ENCODE measurements at places on chromosomes 7 and 10. TPM values are rescaled to one million over a fixed set of nuclear protein-coding genes. Genes with fewer than 3 reads are reported as not detected.

SFTPD gene
- total RNA-seq, result not detected

ZNF239 gene
- 4.7 TPM for total RNA-seq

FEZF1 gene
- total RNA-seq, result not detected

PLAU gene
- total RNA-seq, result 3.2 TPM

RAB19 gene
- not detected for total RNA-seq

CPXM2 gene
- not detected for total RNA-seq

ODAD2 gene
- not detected for total RNA-seq

C10orf62 gene
- not detected for total RNA-seq

CDC14C gene
- not detected for total RNA-seq

OIT3 gene
- 0.65 TPM for total RNA-seq

TBX20 gene
- not detected for total RNA-seq

GRCh38 chr10:75014516-75015230 lies 96.8 kb upstream of the SAMD8 start:
- DNase-seq, result no peak

DNA sequence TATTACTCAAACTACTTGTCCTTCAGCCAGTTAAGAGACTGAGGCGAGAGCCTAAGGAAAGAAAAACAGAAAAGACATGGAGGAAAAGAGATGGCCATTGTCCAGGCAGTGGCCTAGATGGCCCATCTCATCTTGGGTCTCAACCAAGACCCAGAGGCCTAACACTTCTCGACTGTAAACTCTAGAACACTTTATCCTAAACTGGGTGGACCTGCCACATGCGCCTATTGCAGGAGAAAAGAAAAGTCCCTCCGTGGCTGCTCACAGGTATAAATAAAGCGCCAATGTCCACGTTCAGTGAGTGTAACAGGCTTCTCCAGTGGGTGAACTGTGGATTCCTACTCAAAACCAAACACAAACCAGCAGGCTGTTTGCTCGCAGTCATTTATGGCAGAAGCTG lies 92.7 kb upstream of the DDC start:
- DNase-seq, result no peak

- no peak for DNase-seq
Observed at GRCh38 chr7:81869670-81870069, 99.8 kb upstream of the HGF start.

DNA sequence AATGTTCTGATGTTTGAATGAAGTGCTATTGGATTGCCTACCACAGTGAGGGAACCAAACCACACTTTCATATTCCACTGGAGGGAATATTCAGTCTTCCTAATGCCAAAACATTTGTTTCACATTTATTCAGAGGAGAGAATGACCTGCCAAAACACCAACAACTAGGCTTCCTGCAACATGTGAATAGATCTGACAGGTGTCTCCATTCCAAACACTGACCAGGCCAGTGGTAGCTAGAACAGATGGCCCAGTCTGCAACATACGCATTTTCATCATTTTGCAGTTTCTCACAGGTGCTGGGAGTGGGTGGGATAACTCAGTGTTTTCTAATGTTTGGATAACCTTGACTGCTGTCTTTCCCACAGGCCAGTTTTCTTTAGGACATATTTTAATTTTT lies 110.0 kb downstream of the RELN start:
- no peak for DNase-seq

DNA sequence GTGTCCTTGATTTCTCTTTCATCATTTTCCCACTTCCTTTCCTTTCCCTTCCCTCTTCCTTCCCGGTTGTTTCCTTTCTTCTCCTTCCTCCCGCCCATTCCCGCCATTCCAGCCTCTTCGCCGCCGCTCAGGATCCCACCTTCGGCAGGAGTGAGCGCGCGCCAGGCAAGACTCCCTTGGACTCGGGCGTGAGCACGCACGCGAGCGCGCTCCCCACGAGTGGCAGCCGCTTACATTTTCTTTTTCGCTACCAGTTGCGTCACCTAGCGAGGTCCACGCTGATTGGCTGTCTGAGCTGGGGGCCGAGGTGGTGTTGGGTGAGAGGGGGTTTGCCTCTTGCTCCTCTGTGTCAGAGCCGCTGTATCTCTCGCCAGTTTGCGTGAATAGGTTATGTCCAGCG lies 11.8 kb downstream of the ZAN start:
- DNase-seq, result no peak

DNA sequence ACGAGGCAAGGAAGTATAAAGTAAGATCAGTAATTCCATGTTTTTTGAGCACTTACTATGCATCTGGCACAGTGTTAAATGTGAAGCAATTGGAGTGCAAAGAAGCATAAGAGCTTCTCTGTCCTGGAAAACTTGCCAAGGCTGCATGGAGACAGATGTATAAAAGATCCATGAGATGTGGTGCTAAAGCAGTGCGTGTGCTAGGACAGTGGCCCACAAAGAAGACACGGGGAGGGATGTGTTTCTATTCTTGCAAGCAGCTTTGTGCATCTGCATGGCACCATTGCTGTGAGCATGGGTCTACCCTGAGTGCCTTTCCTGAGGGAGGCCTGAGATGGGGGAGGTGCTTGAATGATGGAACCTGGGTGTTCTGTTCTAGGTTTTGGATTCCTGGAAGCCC lies 5.1 kb upstream of the CDHR3 start:
- DNase-seq, result no peak

- peak; percentile 77 for DNase-seq
Observed at GRCh38 chr10:70477661-70478162, 855 bp upstream of the PALD1 start.

DNA sequence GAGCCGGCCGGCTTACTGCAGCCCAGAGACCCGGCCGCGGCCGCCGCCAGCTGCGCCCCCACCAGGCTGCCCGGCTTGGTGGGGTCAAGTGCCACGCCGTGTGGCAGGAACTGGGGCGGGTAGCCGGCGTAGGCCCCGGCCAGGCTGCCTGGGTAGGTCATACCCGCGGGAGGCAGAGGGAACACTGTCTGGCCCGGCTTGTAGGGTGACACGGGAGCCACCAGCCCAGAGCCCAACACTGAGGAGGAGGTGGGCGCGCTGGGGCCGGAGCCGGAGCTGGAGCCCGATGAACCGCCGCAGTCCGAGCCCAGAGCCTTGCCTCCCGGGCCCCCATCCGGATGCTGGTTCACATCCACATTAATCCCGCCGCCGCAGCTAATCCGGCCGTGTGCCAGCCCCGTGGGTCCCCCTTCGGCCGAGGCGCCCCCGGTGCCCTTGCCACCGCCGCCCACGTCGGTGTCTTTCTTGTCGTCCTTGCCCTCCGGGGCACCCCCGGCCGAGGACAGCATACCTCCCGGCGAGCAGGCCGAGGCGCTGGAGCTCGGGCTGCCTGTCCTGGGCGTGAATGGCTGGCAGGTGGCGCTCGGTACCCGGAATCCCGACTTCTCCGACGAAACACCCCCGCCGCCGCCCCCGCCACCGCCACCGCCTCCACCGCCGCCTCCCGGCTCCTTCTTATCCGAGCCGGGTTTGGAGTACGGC lies 2.0 kb downstream of the ZNF503 start:
- DNase-seq, result no peak

- no peak for DNase-seq
Observed at GRCh38 chr10:43254199-43254730, 12.6 kb downstream of the RASGEF1A start.

DNA sequence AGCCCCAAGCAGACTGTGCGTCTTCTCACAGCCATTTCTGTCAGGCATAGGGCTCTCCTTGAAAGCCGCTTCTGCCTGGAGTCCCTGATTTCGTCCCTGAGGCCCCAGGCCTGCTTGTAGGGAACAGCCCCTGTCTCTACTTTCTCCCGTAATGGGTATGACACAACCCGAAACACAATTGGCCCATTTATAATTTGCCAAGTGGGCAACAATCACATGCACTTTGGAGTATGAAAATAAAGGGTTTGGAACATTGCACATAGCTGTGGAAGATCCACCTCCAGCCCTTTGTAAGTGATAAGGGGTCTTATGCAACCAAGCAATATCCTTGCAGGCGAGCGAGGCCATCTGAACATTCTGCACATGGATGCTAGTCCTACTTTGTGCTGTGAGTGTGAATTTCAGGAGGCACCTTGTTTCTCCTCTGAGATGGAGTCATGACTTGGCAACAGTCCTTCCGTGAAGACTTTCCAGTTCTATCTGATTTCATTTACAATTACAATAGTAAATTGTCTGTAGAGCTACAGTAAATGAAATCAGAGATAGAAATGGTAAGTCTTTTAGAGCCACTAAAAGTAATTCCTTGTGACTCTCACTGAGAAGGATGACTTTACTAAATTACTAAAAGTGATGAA lies 141.5 kb downstream of the CUBN start:
- DNase-seq, result no peak

DNA sequence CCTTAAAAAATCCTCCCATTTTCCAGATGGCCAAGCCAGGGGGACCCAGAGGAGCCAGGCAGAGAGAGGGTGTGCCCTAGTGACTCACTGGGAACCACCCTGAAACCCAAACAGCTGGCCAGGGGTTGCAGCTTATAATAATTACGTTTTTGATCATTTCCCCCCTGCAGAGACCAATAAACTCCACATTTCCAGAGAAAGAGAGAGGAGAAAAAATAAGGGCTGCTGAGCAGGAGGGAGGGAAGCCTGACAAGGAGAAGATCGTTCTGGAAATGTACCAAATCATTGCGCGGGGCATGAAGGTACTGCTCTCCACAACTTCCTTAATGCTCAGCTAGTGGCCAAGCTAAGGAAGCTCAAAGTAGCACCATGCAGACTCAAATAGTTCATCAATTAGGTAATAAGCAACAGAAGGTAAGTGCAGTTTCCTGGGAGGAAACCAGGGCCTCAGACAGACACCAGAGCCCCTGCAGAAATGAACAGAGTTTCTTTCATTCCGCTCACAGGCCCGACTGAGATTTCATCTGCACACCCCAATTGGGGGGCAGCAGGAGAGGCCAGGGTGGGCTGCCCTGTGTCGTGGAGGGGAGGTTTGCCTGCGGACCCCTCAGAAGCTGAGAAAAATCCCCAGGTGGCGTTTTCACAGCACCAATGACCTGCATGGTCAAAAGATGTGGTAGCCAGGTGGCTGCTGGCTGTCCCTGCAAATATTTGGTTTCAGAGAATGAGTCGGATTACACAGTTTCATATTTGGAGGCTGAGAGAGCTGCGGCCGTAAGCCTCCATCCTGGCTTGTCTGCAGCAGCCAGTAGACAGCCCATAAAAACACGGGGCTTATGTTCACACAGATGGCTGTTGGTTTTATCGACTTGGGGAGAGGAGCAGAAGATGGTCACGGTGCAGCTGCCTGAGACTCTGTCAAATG lies 153.2 kb upstream of the LYZL2 start:
- no peak for DNase-seq

GRCh38 chr10:6044751-6045313 lies 17.3 kb downstream of the IL2RA start:
- no peak for DNase-seq

- no peak for DNase-seq
Observed at GRCh38 chr10:91604553-91605534, 28.0 kb downstream of the PPP1R3C start.

DNA sequence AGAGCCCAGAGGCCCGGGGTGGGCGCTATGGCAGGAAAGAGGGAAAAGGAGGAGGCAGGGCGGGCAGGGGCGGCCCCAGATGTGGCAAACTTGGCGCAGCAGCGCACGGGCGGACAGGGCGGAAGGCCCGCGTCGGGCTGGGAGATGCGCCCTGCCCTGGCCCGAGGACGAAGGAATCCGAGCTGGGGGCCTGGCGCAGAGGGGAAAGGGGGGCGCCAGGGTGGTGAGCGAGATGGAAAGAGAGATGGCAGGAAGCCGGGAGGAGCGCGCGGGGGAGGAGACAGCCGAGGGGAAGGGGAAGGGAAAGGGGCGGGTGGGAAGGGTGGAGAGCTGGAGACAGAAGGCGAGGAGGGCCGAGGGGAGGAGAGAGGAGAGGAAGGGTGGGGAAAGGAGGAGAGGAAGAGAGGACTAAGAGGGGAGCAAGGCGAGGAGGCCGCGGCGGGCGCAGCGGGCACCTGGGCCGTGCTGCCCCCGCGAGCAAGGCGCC lies at the start of gene MARVELD1:
Gene MARVELD1 (plus strand): TSS at position 392 of the 487 bp plus-strand sequence. CDS start 147 bp downstream, outside the sequence.
- no peak for DNase-seq

- DNase-seq, result no peak
Observed at GRCh38 chr10:78207776-78208175, 174.1 kb downstream of the RPS24 start.

GRCh38 chr10:106577266-106577665 lies 587.2 kb downstream of the SORCS1 start:
- no peak for DNase-seq

- no peak for DNase-seq
Observed at GRCh38 chr7:129969881-129970446, 17.2 kb upstream of the UBE2H start.

DNA sequence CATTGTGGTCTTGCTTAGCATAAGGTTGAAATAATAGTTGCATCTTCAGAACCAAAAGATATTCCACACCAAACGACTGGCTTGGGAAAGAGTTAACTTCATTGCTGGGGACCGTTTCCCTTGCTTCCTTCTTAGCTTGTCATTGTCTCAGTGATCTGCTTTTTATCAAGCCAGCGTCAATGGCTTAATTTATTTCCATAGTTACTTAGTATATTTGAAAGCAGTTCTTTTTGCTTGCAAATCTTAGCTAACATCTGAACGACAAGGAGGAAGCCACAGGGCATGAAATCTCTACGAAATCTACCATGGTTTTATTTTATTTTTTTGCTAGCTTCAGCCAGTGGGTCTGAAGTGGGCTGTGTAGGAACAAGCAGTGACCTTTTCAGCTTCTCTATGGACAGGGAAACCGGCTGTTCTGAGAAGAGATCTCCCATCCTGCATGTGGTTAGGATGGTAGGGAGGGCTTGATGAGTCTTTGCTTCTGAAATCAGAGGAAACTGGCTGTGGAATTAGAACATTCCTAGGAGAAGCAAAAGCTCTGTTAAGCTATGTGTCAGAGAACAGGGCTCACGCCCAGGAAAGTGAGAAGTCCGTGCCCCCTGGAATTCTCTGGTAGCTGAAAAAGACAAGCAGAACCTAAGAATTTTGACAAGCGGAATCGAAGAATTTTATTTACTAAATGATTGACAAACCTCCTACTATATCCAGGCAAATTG lies 8.0 kb downstream of the SLC18A2 start:
- no peak for DNase-seq

DNA sequence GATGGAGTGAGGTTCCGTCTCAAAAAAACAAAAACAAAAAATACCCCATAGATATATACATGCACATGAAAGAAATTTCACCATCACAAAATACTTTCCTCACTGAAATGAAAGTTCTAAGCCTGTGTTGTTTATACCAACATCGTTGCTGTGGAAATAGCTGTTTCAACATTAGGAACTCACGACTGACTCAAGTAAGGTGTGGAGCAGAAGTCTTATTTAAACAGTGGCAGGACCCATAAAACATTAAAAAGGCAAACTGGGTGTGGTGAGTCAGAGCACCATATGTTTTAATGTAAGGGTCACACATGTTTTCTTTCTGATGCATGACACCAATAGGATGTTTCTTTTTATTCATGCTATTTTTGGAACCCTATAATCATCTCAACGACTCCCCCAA lies 48.3 kb downstream of the BAIAP2L1 start:
- DNase-seq, result no peak

GRCh38 chr7:417973-418601 lies 101.6 kb downstream of the PDGFA start:
- no peak for DNase-seq

Measured in Karpas-422 (cell line).